ENCODE measurements at places on chromosomes 6 and 20.

DNA sequence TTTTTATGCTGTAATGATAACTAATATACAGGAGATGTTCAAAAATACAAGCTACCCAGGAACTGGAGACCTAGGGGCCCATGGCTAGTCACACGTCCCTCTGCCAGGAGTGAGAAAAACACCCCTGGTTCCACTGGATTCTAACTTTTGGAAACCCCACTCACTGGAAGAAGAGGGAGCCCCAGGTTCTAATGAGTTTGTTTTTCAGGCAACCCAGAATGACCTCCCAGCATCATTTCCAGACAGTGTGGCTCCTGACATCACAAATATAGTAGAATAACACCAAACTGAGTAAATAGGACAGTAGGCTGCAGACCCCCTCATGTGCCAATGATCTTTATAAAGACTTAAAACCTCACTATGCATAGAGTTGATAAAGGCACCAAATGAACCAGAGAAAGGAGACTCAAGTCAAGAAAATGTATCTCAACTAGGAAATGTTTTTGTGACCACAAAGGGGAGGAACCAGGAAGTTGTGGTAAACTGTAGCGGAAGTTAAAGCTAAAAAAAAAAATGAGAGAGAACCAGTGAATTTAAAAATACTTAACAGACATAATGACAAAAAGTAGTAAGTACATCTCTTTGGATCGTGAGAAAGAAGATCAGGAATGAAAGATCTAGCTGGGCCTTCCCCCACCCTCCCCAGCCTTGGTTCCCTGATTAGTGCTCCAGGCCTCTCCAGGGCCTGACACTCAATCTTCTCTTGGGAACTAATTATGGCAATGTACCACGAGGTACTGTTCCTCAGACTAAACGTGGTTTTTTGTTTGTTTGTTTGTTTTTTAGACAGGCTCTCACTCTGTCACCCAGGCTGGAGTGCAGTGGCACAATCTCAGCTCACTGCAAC is 19.8 kb downstream of the HLA-E start:
- DNase-seq = no peak

DNA sequence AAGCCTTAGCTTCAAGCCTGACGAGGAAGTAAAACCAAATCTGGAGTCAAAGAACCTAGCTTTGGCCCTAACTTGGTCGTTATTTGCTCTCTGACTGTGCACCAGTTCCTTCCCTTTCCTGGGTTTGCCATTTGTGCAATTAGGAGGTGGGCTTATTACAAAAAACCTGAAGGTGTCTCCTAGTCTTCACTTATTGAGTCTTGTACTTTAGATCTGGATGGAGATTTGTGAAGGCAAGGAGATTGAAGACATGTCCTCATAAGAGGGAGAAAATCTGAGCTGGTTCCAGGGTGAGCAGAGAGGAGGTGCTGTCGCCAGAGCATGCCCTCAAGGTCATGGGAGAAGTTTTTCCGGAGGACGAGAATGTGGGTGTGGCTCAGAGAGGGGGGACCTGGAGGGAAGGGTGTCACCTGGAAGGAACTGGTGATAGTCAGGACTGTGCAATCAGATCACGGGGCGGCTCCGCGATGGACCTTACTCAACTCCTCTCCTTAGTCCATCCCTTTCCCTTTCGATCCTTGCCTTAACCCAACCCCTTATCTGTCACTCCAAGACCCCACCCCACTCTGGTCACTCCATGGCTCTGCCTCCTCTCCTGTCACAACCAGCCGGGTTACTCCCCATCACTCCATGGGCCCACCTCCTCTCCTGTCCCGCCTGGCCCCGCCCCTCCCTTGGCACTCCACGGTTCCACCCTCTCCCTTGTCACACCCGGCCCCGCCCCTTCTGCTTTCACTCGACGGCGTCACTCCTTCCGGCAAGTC is 588 bp upstream of the ACSS2 start:
- DNase-seq = peak; percentile 90

DNA sequence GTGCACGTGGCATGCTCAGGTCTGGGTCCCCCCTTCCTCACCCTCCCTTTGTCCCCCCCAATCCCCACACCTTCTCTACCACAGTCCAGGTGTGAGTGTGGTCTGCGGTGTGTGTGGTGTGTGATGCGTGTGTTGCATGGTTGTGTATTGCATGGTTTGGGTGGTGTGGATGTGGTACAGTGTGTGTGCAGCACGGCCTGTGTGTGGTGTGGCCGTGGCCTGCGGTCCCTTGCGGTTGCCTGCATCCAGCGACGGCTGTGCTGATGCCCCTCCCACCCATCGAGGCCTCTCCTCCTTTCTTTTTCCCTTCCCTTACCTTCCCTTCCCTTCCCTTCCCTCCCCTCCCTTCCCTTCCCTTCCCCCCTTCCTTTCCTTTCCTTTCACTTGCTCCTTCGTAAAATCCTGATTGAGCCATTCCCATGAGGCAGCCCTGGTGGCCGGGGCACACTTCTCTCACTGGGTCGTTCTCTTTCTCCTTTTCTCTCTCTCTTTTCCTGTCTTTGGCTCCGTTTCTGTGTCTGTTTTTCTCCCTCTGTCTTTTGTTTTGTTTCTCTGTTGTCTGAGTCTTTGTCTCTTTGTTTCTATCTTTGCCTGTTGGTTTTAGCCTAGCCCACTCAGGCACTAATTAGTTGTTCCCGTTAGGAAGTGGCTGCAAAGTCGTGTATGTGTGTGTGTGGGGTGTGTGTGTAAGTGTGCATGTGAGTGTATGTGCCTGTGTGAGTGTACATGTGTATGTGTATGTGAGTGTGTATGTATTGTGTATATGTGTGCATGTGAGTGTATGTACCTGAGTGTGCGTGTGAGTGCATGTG is 65.7 kb downstream of the SRC start:
- DNase-seq = no peak

- DNase-seq = no peak
Measured at GRCh38 chr6:111147440-111147839, 60.1 kb downstream of the SLC16A10 start.

DNA sequence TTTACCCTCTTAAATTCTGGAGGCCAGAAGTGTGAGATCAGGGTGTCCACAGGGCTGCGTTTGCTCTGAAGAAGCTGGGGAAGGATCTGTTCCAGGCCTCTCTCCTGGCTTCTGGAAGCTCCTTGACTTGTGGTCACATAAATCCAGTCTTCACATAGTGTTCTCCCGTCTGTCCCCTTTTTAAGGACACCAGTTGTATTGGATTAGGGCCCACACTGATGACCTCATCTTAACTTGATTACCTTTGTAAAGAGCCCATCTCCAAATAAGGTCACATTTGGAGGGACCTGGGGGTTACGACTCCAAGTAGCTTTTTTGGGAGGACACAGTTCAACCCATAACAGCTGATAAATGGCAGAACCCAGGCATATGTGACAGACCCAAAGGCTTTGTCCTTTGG is 20.0 kb upstream of the WFDC2 start:
- DNase-seq = no peak
